CD8-positive, alpha-beta memory T cell (primary cell): ENCODE measurements at places on chromosomes 12 and 14.

GRCh38 chr12:22047494-22047893 lies 1.5 kb downstream of the CMAS start:
- no peak for DNase-seq

DNA sequence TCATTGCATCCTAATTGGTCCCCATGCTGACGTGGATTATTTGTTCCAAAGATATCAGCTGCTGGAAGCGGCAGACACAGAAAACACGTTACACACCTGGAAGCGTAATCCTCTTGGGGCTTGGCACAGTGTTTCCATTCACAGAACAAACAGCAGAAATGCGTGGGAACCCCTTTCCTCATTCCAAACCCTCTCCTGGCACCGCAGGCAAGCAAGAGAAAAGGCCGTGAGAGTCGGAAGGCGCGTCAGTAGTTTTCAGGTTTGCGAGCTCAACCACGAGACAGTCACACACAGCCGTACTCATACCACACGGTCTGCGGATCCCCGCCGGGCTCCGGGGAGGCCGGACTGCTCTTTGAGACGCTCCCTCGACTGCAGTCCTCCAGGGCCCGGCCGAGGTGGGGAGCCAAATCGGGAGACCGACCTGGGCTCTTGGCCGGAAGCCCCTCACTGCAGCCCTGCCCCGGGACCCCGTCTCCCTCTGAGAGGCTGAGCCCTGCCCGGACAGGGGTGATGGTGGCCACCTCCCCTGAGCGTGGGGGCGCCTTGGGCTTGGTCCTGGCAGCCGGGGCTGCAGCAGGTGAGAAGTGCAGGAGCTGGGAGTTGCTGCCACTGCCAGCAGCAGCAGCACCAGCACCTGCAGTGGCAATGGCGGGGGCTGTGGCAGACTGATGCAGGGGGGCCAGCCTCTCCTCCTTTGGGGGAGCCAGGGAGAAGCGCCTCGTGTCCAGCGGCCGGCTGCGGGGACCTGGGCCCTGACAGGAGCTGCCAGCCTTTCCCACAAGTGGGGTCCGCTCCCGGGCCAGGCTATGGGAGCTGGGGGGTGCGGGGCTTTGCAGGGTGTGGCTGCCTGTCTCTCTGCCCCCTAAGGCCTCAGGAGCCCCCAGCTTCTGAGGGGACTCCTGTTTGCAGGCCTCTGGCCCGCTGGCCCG lies 28.1 kb upstream of the GPR68 start:
- DNase-seq, result no peak

- DNase-seq, result no peak
These were observed 15.4 kb downstream of the GLTP start for GRCh38 chr12:109864916-109865315.

DNA sequence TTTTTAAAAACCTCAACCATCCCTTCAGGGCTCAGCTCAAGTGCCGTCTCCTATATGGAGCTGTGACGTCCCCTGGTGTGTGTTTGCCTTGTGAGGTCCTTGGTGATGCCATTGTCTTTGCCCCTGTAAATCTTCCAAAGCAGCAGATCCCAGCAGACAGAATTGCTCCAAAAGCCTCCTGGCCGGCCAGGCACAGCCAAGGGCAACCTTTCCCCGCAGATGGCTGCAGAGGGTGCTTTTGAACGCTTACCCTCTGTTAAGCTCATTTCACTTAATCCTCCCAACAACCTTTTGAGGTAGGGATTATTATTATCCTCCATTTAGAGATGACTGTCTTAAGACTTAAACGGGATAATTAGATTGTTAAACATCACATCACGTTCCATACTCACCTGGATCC lies 51.4 kb downstream of the RFX4 start:
- no peak for DNase-seq

DNA sequence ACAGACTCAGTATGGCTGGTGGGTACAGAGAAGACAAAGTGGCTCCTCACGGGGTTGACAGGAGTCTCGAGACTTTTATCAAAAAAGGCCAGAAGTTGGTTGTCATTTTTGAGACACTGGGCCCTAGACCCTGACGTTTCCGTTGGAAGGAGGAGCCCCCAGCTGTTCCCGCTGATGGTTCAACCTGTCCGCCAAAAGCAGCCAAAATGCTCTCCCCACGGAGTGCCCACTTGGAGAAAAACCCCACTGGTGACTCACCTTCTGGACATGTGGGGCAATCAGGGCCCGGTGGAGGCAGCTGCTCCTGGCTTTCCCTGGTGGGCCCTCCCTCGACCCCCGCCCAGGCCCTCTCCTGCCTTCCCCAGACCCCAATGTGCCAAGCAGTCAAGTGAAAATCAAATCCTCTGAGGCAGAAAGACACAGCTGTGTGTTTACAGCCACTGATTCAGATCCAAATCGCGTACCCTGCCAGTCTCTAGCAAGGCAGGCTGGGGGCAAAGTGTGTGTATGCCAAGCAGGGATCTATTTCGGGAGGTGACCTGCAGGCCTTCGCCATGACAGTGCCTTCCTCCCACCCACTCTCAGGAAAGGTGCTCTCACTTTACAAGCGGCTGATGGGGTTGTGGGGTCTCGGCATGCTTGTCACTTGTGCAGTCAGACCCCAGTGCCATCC lies 347.4 kb downstream of the DPF3 start:
- DNase-seq, result no peak

DNA sequence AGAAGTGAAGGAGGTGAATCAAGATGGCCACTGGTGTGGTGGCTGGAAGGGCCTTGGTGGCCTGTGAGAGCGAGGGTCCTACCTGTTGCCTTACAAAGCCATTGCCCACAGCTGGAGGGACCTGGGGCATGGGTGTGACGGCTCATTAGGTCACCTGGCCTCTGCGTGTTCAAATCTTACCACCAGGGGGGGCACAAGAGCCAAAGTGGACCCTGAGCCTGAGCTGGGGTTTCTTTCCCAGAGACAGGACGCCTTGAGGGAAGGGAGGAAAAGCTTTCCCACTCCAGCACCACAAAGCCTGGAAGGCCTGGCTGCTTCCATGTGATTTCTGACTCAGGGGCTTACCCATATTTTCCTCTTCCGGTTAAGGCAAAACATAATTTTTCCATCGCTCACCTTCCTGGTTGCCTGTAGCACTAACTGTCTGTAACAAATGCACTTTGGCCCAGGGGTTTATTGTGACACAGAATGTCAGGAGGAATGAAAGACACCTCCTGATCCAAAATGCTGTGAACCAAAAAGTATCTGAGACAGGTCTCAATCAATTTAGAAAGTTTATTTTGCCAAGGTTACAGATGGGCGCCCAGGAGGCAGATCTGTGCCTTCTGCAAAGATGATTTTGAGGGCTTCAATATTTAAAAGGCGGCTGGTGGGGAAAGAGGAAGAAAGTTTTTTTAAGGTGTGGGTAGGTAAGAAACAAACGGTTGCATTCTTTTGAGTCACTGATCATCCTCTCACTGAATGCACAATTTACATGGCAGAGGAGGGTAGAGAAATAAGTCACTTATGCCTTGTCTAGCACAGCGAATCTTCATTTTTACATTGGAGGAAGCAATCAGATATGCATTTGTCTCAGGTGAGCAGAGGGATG lies 4.3 kb upstream of the CD9 start:
- peak; percentile 67 for DNase-seq

- peak; percentile 89 for DNase-seq
These were observed 10.5 kb upstream of the SLC38A2 start for GRCh38 chr12:46382964-46383653.

DNA sequence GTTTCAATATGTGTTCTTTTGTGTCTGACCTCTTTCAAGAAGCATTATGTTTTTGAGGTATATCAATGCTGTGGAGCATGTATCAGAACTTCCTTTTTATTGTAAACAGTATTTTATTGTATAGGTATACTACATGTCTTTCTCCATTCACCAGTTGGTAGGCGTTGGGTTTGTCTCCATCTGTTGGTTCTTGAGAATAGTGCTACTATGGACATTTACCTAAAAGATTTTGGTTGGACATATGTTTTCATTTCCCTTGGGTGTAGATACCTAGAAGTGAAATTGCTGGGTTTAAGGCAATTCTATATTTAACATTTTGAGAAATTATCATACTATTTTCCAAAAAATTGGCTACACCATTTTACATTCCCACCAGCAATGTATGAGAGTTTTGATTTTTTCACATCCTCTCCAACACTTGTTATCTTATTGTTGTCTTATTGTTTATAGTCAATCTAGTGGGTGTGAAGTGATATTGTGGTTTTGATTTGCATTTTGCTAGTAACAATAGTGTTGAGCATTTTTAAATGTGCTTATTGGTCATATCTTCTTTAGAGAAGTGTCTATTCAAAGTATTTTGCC lies 409.2 kb downstream of the IPO8 start:
- DNase-seq, result no peak

DNA sequence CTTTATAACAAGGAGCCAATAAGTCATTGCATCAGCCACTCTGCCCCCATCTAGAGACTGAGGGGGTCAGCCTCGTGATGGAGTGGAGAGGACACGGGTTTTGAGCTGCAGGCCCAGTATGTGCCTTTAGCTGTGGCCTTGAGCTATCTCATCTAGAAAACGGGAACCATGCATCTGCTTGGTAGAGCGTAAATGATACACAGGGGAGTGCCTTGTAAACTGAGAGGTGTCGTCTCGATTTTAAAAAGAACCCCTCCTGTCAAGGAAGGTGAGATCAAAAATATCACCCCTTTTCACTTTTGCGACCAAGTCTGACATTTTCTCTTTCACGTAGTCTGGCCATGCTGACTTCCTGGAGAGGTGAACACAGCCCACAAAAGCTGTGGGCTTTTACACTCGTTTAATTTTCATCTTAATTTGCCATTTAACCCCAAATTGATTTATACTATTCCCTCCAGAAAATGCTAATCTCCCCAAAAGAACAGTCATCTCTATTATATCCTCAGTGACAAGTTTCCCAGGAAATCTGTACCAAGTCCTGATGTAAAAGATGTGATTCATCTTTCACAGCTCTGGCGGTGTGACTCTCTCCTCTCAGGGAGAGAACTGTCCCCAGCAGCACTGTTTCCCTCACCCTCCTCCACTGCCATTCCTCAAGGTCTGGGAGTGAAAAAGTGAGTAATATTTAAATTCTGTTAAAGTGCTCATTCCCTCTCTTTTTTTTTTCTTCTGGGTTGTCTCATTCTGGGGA lies 30.6 kb downstream of the VCPKMT start:
- DNase-seq, result peak; percentile 21

- no peak for DNase-seq
These were observed 1177.6 kb downstream of the GALC start for GRCh38 chr14:86815341-86815740.

DNA sequence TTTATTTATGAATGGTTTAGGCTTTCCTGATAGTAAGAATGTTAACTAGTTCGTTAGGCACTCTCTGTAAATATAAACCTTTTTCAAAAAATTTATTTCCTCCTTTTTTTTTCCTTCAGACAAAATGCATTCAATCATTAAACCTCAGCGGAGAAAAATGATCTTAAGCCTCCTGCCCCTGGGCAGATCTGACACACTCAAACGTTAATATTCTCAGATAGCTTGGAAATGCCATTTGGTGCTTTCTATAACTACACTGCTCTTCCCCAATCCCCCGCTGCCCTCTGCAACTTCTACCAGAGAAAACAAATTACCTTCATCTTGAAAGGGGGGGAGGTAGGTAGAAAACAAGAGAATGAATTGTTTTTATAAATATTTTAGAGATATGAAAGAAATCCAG lies 521.2 kb downstream of the MED13L start:
- DNase-seq, result no peak

DNA sequence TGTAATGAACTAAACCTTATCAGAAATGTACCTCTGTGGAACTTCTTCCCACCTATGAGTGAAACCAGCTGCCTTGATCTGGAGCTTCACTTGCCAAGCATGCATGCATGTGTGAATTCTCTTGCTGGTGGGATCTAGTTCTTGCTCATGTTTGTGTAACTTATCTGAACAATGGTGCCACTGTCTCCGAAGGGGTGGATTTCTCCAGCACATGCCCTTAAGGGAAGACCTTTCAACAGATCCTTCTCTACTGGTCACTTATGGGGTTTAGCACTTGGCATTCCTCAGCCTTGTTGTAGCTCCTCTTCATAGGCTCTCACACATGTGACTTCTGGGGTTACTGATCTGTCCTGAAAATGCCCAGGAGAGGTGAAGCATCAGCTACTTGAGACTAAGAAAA lies 25.0 kb downstream of the SMOC1 start:
- DNase-seq, result no peak

DNA sequence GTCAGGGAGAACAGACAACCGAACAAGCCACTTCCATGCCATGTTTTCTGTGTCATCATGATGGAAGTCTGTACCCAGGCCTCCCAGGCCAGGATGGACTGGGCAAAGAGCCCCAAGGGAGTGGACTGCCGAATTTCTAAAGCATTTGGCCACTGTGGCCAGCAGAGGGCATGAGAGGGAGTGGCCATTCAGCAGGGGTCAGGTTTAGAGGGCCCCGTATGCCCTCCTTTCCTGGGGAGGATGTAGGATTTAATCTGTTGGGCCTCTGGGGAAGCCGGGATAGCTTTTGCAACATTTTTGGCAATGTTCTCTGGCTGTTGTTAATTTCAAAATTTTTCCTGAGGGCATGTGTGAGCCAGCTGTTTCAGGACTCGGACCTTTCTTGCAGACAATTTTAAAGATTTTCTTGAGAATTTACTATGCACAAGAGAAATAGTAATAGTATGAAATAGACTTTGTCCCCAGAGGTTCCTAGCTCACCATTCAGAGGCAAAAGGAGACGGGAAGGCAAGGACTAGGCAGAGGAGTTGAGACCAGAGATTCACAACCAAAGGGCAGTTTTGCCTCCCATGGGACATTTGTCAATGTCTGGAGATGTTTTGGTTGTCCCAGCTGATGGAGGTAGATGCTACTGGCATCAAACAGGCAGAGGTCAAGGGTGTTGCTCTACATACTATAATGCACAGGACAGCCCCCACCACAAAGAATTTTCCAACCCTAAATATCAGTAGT lies 18.0 kb downstream of the ACACB start:
- no peak for DNase-seq
